ENCODE measurements at places on chromosomes 6 and 20.

- no peak for DNase-seq
Observed at GRCh38 chr20:52760791-52761190, 211.4 kb upstream of the TSHZ2 start.

- DNase-seq, result no peak
Observed at GRCh38 chr20:59232618-59233017, 67.8 kb upstream of the EDN3 start.

GRCh38 chr6:5765141-5765760 lies 241.5 kb downstream of the NRN1 start:
- no peak for DNase-seq

DNA sequence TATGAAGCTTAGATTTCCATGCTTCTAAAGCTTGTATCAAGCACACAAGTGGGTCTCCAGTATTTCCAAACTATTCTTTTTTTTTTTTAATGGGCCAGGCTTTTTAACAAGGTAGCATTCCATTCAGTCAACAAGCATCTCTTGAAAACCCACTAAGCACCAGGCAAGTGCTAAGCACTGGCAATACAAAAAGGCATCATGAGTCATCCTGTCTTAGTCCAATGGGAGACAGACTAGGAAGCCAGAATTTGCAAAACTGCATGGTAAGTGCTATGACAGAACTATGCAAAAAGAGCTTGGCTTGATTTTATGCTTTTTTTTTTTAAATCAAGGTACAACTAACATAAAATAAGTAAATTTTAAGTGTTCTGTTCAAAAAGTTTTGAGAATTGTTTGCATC lies 109.3 kb upstream of the DST start:
- DNase-seq, result no peak

DNA sequence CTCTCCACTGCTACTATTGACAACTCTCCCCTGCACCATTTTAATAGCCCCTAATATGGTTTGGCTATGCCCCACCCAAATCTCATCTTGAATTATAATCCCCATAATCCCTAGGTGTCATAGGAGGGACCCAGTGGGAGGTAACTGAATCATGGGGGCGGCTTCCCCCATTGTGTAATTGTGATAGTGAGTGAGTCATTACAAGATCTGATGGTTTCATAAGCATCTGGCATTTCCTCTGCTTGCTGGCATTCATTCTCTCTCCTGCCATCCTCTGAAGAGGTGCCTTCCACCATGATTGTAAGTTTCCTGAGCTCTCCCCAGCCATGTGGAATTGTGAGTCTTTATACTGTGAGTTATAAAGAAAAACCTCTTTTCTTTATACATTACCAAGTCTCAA lies 74.1 kb upstream of the TCF21 start:
- DNase-seq, result no peak

- no peak for DNase-seq
Observed at GRCh38 chr20:21523895-21524294, 10.0 kb upstream of the NKX2-2 start.

DNA sequence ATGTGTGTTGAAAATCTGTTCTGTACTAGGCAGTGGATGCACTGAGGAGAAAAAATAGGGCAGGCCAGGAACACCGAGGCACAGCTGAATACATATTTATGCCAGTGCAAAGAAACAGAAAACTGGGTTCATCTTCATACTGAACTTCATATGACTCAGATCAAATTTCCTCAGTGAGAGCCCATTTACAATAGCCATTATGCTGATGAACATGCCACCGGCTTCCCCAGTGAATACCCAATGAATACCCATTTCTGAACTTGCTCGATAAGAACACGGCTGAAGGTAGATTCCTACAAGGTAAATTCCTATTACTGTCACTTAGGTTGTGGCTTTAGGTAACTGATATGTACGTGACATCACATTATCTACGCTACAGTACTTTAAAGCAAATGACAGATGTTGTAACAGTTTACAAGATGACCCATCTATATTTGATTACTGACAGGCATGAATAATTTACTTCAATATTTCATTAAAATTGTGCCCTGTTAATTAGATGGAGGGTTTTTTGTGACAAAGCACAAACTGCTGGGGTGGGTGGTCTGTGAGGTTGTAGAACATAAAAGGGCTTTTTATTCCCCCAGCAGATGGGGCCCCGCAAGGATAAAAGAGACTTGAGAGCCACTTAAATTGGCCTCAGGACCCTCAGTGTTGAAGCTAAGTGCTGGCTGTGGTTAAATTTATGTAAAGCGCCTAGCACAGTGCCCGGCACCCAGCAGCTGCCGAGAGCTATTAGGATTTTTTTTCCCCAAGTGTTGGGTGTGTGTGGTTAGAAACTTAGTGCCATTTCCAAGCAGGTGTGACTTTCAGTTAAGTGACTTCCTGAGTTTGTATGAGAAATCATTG lies 264.5 kb downstream of the CD83 start:
- no peak for DNase-seq

DNA sequence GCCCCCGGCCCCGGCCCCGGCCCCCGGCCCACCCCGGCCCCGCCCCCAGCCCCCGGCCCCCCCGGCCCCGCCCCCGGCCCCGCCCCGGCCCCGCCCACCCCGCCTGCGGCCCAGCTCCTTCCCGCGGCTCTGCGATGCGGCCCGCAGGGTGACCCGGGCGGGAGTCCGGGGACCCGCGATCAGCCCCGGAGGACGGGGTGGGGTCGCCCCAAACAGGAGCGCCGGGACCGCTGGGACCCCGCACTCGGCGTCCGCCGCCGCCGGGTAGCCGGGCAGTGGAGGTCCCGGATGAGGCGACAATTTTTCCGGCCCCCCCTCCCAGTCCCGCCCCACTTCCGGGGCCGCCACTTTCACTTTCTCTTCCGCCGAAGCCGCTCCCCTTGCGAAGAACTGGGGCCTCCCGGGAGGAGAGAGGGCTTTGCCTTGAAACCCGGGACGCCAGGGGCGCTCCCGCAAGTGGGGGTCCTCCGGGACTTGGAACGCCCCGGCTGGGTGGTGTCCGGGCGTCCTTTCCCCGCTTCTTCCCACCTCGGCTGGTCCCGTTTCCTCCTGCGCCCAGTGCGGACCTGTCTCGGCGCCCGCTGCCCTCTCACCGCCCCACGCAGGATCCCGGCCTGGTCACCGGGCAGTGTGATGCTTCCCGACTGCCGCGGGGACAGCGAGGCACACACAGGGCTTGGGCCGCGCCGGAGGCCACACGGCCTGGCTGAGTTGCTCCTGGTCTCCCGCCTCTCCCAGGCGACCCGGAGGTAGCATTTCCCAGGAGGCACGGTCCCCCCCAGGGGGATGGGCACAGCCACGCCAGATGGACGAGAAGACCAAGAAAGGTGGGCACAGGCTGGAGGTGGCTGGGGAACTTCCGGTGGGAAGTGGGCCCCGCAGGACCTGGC lies at the start of gene RBCK1:
Gene RBCK1, plus strand, starts transcription at position 347 of the 890 bp plus-strand sequence. Its CDS starts 459 bp downstream, at position 806.
- peak; percentile 53 for DNase-seq

- no peak for DNase-seq
Observed at GRCh38 chr20:9817654-9818053, 21.2 kb downstream of the PAK5 start.

DNA sequence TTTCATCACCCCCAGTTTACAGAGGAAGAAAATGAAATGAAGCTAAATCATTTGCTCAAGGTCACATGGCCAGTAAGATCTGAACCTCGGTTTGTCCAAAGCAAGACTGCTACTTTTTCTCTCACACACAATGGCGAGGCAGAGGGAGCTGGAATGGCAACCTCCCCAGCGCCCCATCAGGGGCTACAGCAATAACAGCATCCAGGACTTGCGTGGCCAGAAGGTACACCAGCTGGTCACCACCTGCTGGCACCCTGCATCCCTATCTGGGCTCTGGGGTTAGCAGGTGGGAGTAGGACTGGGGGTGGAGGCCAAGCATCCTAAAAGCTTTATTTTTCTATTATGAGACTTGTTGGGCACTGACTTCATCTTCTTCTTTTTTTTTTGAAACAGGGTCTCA lies 41.3 kb downstream of the TTI1 start:
- no peak for DNase-seq

All from omental fat pad (tissue), 4 donors.